ENCODE measurements at places on chromosomes 6 and 20.

DNA sequence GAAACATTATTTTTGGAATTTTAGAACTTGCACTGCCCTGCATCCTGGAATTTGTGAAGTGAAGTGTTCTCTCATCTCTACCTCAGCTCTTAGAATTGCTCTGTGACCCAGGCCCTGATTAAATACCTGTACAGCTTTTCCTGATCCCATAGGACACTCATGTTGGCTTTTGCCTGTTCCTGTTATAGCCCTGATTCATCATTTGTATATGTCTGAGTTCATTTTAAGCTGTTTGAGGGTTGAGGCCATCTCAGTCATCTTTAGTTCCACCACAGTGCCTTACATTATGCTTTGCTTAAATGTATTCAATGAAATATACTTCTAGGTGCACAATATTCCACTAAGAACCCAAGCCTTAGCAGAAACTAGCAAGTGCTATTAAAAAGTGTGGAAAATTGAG is 26.4 kb downstream of the ZFAND3 start:
- H3K4me3 ChIP-seq = no peak overlapping the region
- no peaks in the 10 kb centered on the region for H3K27me3 ChIP-seq
- H3K4me1 ChIP-seq = peaks cover 9% of the 10 kb centered on the region
- peak; percentile 38 for DNase-seq
- H3K36me3 ChIP-seq = 0 out of 2 replicates have a peak, but pooled peaks cover 1% of the 10 kb centered on the region
- H3K27ac ChIP-seq = no peak overlapping the region

DNA sequence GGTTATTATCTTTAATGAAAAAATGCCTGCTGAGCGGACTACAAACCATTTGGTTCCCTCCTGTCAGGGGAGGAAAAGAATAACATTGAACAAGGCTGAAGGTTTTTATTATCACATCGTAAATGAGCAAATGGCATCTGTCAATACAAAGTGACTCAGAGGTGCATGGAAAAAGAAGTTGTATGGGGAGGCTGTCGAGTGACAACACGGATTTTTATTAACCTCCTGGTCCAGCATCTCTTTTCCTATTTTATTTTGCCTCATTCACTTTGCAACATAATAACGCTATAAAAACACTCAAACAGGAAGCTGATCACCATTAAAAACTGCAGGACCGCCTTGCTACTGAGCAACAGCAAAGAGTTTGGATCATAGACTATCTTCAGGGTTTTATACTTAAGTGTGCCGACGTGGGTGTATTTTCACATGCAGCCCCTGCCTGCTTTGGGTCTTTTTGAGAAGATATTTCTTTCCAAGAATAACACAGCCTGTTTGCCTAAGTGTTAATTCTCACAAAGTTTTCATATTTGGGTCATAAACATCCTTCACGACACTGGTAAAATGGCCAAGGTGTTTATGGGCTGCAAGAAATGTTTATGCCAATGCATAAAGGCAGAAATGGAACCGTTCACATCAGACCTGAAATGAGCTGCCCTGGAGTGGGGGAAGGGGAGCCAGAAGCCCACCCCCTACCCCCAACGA is 132.1 kb upstream of the SALL4 start:
- H3K27ac ChIP-seq = no peak overlapping the region
- no peaks in the 10 kb centered on the region for H3K27me3 ChIP-seq
- no peaks in the 10 kb centered on the region for H3K36me3 ChIP-seq
- H3K4me3 ChIP-seq = no peak overlapping the region

- H3K4me1 ChIP-seq = peaks cover 3% of the 10 kb centered on the region
- H3K27ac ChIP-seq = peak overlapping the region; percentile 32
- H3K27me3 ChIP-seq = no peaks in the 10 kb centered on the region
- H3K36me3 ChIP-seq = 0 out of 2 replicates have a peak, but pooled peaks cover 1% of the 10 kb centered on the region
- H3K4me3 ChIP-seq = peak overlapping the region; percentile 74
Measured at GRCh38 chr6:30570740-30571074, 535 bp upstream of the ABCF1 start.

DNA sequence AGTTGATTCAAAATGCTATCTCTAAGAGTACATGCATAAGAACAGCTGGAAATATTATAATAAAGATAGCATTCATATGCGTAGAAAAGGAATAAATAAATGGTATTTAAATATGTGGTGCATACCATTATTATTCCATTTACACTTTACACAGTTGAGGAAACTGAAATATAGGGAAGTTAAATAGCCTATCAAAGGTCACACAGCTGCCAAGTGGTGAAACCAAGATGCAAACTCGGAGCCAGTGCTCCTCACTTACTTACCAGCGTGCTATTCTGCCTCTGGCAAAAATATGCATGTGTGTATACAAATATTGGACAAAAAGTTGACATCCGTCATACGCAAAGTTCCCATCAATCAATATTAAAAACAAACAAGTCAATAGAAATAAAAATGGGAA is 22.3 kb upstream of the ANKEF1 start:
- no peaks in the 10 kb centered on the region for H3K36me3 ChIP-seq
- DNase-seq = no peak
- no peak overlapping the region for H3K4me3 ChIP-seq
- H3K27me3 ChIP-seq = peaks cover 3% of the 10 kb centered on the region
- H3K27ac ChIP-seq = no peak overlapping the region
- H3K4me1 ChIP-seq = no peaks in the 10 kb centered on the region

GRCh38 chr6:144344646-144345045 is 59.5 kb downstream of the UTRN start:
- H3K27ac ChIP-seq = no peak overlapping the region
- peaks cover 10% of the 10 kb centered on the region for H3K4me1 ChIP-seq
- H3K4me3 ChIP-seq = no peak overlapping the region
- DNase-seq = no peak
- H3K36me3 ChIP-seq = no peaks in the 10 kb centered on the region
- H3K27me3 ChIP-seq = no peaks in the 10 kb centered on the region

GRCh38 chr20:25361287-25361683 is 29.4 kb downstream of the ABHD12 start:
- peak; percentile 64 for DNase-seq
- H3K4me3 ChIP-seq = no peak overlapping the region
- H3K27ac ChIP-seq = peak overlapping the region; percentile 98
- H3K27me3 ChIP-seq = no peaks in the 10 kb centered on the region

DNA sequence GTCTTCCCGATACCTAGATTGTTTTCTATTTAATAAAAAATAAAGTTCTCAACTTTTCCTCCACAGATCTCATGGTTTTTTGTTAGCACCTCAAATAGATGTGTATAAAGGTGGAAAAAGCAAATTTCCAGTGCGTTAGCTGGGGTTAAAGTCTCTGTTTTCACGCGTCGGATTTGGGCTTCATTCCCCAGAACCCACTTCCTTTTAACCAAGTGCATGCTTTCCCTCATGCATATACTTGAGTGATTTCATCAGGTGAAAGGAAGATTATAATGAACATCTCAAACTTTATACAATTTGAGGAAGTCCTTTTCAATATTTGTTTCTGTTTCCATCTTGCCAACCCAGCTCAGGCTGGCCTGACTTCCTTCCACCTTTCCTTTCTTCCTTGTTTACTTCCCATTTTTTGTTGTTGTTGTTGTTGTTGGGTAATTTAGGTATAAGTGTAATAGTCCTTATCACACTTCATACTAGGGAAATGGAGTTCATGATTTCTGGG is 43.9 kb upstream of the GGTLC1 start:
- H3K4me1 ChIP-seq = no peaks in the 10 kb centered on the region
- no peak overlapping the region for H3K4me3 ChIP-seq
- H3K36me3 ChIP-seq = no peaks in the 10 kb centered on the region
- H3K27ac ChIP-seq = no peak overlapping the region

- peak overlapping the region; percentile 73 for H3K4me3 ChIP-seq
- H3K27me3 ChIP-seq = no peaks in the 10 kb centered on the region
- peak overlapping the region; percentile 68 for H3K27ac ChIP-seq
- peaks cover 3% of the 10 kb centered on the region for H3K36me3 ChIP-seq
Measured at GRCh38 chr6:31740397-31741223, 805 bp downstream of the MSH5 start.

GRCh38 chr6:51827580-51827979 is 259.8 kb downstream of the PKHD1 start:
- H3K4me3 ChIP-seq = no peak overlapping the region
- H3K4me1 ChIP-seq = no peaks in the 10 kb centered on the region
- no peaks in the 10 kb centered on the region for H3K36me3 ChIP-seq
- H3K27me3 ChIP-seq = no peaks in the 10 kb centered on the region

DNA sequence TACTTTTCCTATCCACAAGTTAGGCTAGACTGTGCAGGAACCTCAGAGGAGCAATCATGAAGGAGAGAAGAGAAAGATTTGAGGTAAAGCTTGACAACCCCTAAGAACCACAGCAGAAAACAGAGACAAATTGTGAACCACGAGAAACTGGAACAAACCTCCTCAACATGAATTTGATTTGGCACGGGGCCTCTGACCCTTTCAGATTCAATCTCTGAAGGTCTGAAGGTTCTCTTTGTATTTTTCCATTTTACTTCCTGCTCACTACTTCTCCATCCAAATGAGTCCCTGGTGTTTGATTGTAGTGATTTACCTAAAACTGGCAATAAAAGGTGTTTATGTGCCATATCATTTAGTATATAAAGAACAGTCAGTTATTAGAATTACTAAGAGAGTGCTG is 126.1 kb upstream of the STXBP5 start:
- H3K27me3 ChIP-seq = no peaks in the 10 kb centered on the region
- no peak overlapping the region for H3K4me3 ChIP-seq
- no peak for DNase-seq
- H3K4me1 ChIP-seq = no peaks in the 10 kb centered on the region
- no peaks in the 10 kb centered on the region for H3K36me3 ChIP-seq
- no peak overlapping the region for H3K27ac ChIP-seq

DNA sequence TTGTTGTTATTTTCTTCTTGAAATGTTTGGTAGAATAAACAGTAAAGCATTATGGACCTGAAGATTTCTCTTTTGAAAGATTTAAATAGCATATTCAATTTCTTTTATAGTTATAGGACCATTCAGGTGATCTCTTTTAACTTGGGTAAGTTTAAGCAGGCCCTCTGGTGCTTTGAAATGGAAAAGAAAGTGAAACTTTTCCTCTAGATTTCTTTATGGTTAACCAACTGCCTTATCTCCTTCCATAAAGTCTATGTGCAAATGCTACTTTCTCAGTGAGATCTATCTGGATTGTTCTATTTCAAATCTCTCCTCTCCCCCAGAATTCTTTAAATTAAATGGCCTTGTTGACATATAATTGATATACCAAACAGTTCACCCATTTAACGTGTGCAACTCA is 54.0 kb downstream of the PHACTR2 start:
- no peaks in the 10 kb centered on the region for H3K36me3 ChIP-seq
- peaks cover 2% of the 10 kb centered on the region for H3K4me1 ChIP-seq
- no peak overlapping the region for H3K4me3 ChIP-seq

DNA sequence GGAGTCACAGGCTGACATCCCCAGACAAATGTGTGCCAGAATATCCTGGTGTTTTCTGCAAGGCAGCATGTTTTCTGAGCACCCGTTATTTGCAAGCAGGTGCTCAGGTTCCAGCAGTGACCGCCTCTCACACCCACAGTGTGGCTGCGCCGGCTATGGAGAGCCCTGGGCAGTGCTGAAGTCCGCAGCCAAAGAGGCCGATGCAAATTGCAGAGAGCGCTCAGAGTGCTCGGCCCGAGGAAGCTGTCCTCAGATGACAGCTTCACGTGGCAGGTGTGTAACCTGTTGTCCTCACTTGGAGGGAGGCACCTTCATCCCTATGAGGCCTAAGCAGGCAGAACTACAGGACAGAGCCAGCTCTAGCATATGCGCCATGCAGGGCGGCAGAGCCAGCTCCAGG is 23.5 kb upstream of the MPC1 start:
- no peak for DNase-seq
- peaks cover 9% of the 10 kb centered on the region for H3K36me3 ChIP-seq
- no peak overlapping the region for H3K27ac ChIP-seq
- H3K4me1 ChIP-seq = no peaks in the 10 kb centered on the region
- no peak overlapping the region for H3K4me3 ChIP-seq

GRCh38 chr6:89689732-89690131 is 51.2 kb upstream of the LYRM2 start:
- no peak overlapping the region for H3K4me3 ChIP-seq
- H3K27me3 ChIP-seq = no peaks in the 10 kb centered on the region
- H3K4me1 ChIP-seq = no peaks in the 10 kb centered on the region
- peaks cover 54% of the 10 kb centered on the region for H3K36me3 ChIP-seq

GRCh38 chr20:62241506-62241905 is 3.2 kb downstream of the OSBPL2 start:
- H3K36me3 ChIP-seq = peaks cover 21% of the 10 kb centered on the region
- no peak overlapping the region for H3K27ac ChIP-seq
- H3K4me1 ChIP-seq = peaks cover 4% of the 10 kb centered on the region
- H3K4me3 ChIP-seq = no peak overlapping the region
- DNase-seq = no peak
- no peaks in the 10 kb centered on the region for H3K27me3 ChIP-seq

- H3K4me3 ChIP-seq = no peak overlapping the region
- H3K27ac ChIP-seq = no peak overlapping the region
- no peak for DNase-seq
Measured at GRCh38 chr20:10385850-10386544, 48.0 kb downstream of the MKKS start.

DNA sequence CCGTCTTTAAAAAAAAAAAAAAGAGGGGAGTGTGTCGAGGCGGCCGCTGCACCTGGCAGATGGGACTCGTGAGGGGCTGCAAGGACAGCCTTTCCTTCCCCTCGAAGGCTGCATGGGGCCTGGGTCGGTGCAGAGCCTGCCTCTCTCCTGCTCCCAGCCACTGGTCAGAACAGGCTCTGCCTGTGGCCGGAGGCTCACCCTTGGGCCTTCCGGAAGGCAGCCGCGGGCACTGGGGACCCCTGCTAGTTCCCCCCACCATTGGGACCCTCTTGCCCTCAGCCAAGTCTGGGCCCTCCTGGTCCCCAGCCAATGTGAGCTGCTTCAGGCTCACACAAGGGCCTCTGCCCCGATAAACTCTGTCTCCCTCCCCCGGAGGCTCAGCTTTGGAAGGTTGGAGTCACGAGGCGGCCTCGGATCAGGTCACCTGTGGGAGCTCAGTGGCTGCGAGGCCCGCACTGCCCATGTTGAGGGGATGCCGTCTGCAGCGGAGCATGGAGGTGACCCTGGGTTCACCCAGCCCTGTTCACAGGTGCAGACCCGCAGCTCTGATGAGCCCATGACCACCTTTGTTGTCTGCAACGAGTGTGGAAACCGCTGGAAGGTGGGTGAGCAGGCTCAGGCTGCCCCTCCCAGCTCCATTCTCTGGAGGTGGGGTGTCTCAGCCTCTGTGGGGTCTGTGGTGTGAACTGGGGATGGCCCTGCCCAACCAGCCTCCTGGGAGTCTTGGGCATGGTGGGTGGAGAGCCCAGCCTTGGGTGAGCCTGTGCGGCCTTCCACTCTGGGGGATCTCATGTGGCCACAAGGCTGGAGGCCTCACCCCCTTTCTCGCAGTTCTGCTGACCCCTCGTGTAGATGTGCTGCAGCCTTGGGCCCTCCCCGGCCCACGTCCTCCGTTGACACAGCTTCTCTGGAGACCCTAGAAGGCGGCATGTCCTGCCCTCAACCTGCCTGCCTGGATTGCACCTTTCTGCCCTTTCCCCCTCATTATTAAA is 7.7 kb downstream of the RGS19 start:
- no peak overlapping the region for H3K27ac ChIP-seq
- DNase-seq = no peak
- no peaks in the 10 kb centered on the region for H3K27me3 ChIP-seq
- peaks cover 26% of the 10 kb centered on the region for H3K36me3 ChIP-seq
- no peak overlapping the region for H3K4me3 ChIP-seq

- H3K27ac ChIP-seq = no peak overlapping the region
- DNase-seq = no peak
- H3K4me3 ChIP-seq = no peak overlapping the region
- no peaks in the 10 kb centered on the region for H3K4me1 ChIP-seq
Measured at GRCh38 chr6:7042056-7042653, 65.6 kb upstream of the RREB1 start.
